Mesothelial cell of epicardium (in vitro differentiated cells): ENCODE measurements at places on chromosomes 11 and 22. TPM values are rescaled to one million over a fixed set of nuclear protein-coding genes. Genes with fewer than 3 reads are reported as not detected.

The KIRREL3 gene
- 0.31 to 1.8 TPM (median 0.95 TPM) in 3 replicates for total RNA-seq

- DNase-seq, result no peak
Observed at GRCh38 chr11:65491614-65492386, 7.0 kb upstream of the MALAT1 start.

- no peak for DNase-seq
Observed at GRCh38 chr11:121683791-121684190, 231.0 kb upstream of the SORL1-AS1 start.

The MFNG gene
- total RNA-seq, result 0.83 to 0.97 TPM (median 0.91 TPM) in 3 replicates

The NXPE2 gene
- 0.20 to 0.34 TPM (median 0.22 TPM) in 3 replicates for total RNA-seq

- no peak for DNase-seq
Observed at GRCh38 chr11:117081908-117082307, 16.3 kb downstream of the SIK3 start.

The ACRV1 gene
- 0.25 TPM in 1 of 3 replicates, not detected in the others for total RNA-seq

The SYT8 gene
- total RNA-seq, result 1.2 to 2.1 TPM (median 1.9 TPM) in 3 replicates

DNA sequence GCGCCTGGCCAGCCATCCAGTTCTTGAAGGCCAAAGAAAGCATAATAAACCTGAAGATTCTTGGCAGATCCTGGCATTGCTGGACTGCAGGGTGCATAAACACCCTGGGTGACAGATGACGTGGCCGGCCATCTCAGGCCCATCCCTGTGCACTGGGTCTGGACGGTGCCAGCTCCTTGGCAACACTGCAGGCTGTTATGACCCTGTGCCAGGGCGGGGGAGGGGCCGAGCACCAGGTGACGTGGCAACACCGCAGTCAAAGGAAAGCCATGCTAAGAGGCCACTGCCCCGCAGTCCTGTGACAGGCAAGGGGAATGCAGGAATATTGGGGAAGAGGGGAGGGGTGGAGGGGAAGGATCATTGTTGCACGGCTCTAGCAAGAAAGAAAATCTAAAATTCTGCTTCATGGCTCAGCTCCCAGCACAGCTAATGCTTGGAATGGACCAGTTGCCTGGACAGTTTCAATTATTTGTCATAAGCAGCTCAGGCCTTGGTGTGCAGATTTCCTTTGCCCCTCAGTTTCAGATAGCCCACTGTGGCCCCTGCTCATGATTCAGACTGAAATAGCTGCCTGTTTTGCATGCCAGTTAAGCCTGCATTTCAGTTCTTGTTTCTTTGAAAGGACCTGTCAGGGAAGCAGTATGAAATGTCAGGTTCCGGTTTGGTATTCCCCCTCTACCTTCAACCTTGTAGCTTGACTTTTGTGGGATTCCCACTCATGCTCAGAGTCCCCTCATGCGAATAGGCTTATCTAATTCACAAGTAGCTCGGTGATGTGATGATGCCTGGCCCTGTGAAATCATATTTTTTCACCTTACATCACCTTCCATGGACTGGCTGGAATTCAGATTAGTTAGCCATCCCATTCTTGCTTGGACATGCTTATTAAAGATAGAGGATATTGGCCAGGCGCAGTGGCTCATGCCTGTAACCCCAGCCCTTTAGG is 29.7 kb upstream of the DDX6 start:
- no peak for DNase-seq

DNA sequence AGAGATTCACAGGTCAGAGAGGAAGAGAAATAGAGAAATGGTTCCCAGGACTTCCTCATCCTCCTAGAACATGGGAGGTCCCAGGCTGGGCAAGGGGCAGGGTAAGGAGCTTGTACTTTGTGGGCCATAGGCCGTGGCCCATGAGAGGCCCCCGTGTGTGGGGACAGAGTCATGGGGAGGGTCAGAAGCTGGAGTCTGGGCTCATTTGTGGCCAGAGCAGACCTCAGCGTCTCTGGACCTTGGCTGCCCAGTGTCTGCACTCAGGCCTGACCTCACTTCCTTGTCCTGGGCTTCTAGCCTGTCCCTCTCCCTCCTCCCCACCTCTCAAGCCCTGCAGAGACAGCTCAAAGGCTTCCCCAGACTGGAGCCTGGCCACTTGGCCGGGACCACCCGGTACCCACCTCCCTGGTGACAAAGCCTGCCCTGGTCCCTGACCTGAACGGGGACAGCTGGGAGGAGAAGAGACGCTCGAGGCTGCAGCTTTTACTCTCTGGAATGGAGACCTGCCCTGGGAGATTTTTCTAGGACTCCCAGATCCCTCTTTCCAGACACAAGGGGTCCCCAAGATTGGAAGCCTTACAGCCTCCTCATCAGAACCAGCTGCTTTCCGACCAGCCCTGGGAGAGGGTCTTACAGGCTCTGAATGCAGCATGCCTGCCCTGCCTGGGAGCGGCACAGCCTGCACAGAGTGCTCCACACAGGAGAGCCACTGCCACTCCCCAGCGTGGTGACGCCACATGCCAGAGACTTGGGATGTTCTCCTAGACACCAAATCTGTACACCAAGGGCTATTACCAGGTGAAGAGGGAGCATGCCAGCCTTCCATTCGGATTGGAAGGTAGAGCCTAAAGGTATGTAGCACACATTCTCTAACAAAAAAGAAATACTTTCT is 569.0 kb upstream of the B3GAT1 start:
- DNase-seq, result no peak

The LARGE1 gene
- 29.8 to 35.7 TPM (median 32.3 TPM) in 3 replicates for total RNA-seq

The CLTCL1 gene
- total RNA-seq, result 4.4 to 5.9 TPM (median 4.7 TPM) in 3 replicates

The EIF4ENIF1 gene
- 41.0 to 44.4 TPM (median 44.1 TPM) in 3 replicates for total RNA-seq

DNA sequence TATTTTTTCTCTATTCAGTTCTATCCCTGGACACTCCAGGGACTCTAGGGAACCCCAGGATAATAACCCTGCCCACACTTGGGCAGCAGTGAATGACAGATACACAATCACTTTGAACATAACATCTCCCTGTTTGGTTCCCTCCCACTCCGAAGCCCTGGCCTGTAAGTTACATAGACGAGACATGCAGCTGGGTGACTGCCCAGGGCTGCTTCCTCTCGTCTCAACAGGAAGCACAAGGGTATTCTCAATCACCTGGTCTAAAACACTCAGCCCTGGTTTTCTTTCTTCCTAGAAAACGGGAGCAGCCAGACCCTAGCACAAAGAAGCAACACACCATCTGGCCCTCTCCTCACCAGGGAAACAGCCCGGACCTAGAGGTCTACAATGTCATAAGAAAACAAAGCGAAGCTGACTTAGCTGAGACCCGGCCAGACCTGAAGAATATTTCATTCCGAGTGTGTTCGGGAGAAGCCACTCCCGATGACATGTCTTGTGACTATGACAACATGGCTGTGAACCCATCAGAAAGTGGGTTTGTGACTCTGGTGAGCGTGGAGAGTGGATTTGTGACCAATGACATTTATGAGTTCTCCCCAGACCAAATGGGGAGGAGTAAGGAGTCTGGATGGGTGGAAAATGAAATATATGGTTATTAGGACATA is 19.4 kb downstream of the LAYN start:
- DNase-seq, result no peak

- DNase-seq, result no peak
Observed at GRCh38 chr22:46051646-46052045, 74.7 kb upstream of the WNT7B start.

The MYO7A gene
- 1.8 to 2.4 TPM (median 2.2 TPM) in 3 replicates for total RNA-seq

The TRIM5 gene
- 67.0 to 74.0 TPM (median 68.5 TPM) in 3 replicates for total RNA-seq

The IGF2 gene
- total RNA-seq, result 3,009 to 3,275 TPM (median 3,171 TPM) in 3 replicates

DNA sequence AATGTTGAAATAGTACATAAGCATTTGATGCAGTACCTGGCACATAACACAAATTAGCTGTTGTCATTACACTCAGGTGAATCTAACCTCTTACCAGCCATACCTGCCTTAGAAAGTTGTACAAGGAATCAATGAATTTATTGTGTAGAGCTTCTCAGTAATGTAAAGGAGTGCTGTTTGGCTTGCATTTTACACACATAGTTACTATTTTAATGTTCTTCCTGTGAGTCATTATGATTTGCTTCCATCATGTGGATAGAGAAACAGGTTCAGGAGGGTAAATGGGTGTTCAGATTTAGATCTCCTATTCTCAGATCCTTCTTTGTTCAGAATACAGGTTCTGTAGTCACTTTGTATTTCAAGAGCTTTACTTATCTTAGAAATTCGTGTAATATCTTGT is 27.6 kb upstream of the RCE1 start:
- no peak for DNase-seq

GRCh38 chr11:14687456-14687855 is 43.9 kb downstream of the PDE3B start:
- DNase-seq, result no peak
